ENCODE measurements at places on chromosomes 5 and 9. TPM values are rescaled to one million over a fixed set of nuclear protein-coding genes. Genes with fewer than 3 reads are reported as not detected.
A peak's percentile ranks its signal among the peaks of the same experiment; 100 is the strongest.

Gene IFNB1
- total RNA-seq: not detected

DNA sequence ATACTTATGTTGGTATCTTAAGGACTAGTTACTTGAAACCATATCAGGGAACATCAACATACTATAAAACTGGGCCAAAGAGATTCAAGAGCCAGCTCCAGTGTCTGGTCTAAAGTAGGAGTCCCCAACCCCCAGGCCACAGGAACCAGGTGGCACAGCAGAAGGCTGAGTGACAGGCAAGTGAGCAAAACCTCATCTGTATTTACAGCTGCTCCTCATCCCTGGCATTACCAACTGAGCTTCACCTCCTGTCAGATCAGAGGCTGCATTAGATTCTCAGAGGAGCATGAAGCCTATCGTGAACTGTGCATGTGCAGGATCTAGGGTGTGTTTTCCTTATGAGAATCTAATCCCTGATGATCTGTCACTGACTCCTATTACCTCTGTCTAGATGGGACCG lies 581.6 kb upstream of the CDH9 start:
- DNase-seq: no peak

DNA sequence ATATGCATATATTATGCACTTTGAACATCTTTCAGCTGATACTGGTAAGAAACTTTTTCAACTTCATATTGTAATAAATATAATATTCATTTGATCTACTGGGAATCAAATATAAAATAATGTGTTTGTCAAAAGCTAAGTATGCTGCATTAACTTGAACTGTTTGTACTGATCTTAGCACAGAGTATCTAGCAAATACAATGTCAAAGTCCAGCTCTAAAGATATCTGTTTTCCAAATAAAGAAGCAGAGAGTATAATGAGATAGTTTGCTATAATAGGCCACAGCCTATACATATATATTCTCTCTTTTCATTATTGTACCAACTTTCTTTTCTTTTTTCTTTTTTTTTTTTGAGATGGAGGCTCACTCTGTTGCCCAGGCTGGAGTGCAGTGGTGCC lies 417.0 kb downstream of the TMEM161B start:
- DNase-seq: no peak

- peak; percentile 21 for DNase-seq
These were observed 32.7 kb downstream of the ANXA2R start for GRCh38 chr5:43007246-43007910.

DNA sequence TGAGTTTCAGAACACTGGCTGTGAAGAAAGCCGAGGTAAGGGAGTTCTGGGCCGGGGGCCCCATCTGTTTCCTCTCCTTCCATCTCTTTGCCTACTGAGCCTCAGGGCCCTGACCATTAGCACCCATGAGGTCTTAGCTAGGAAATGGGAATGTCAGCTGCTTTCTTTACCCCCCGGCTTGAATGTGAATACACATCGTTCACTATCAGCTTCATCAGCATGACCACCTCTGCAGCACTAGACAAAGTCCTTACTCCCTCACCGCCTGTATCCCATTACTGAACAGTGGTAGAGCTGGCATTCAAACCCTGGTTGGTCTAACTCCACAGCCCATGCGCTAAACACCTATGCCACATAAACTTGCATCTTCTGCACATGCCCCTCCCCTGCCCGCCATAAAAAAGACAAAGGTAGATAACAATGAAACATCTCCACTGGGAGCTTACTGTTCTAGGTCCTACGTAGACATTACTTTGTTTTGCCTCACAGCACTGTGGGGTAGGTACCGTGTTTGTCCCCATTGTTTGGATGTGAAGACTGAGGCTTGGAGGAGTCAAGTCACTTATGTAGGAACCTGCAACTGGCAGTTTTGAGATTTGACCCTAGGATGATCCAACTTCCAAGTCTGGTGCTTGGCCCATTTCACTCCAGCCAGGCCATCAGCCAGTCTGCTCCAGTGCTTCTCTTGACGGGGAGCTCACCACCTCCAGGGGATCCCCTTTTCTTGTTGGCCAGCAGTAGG lies 93.3 kb downstream of the AMBP start:
- DNase-seq: no peak

GRCh38 chr5:136501133-136501532 lies 135.8 kb upstream of the TRPC7 start:
- DNase-seq: no peak
